ENCODE measurements at places on chromosomes 13 and 19. TPM values are rescaled to one million over a fixed set of nuclear protein-coding genes. Genes with fewer than 3 reads are reported as not detected.

The OR4F17 gene
- total RNA-seq: under 0.01 TPM

The LTBP4 gene
- total RNA-seq: 103 TPM

The FGF21 gene
- not detected for total RNA-seq

The C19orf33 gene
- 1.9 TPM for total RNA-seq

The PTPRS gene
- total RNA-seq: 21.5 TPM

DNA sequence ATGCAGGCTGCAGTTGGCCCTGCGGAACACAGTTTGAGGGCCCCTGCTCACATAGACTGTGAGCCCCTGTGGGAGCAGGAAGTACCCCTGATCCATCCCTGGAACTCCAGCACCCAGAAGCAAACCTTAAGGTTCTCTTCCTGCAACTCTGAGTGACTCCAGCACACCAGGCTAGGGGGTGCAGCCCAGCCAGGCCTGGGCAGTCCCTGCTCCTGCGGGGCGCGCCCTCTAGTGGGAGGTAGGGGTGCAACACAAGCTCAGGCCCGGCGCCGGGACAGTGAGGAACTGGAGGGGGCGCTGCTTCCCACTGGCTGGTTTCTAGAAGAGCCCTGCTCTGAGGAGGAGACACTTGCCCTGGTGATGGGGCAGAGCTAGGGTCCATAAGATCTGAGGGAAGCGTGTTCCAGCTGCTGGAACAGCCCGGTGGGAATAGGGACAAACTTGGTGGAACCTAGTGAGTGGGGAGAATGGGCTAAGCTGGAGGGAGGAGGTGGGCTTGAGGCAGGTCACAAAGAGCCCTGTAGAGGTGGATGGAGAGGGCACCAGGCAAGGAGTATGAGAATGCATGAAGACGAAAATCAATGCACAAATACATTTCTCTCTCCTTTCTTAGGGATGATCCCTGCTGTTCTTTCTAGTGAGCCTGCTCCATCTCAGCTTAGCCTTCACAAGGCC is 5.0 kb downstream of the ZSCAN5A start:
- peak; percentile 13 for DNase-seq

DNA sequence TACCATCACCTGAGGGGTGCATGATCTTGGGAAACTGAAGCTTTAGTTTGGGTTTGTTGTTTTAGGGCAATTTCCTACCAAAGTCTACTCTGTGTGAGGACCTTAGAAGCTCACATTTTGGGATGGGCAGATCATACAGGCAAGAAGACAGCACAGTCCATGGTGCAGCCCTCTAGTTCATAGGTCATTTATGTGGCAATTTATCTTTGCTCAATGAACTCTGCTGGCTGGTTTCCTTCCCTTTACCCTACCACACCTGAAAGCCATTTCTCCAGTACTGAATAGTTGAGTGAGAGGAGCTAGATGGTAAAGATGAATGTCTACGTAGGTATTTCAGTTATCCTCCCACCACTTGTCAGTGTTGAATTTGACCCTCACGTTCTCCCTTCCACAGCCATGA is 87.5 kb upstream of the KLF12 start:
- DNase-seq: no peak

DNA sequence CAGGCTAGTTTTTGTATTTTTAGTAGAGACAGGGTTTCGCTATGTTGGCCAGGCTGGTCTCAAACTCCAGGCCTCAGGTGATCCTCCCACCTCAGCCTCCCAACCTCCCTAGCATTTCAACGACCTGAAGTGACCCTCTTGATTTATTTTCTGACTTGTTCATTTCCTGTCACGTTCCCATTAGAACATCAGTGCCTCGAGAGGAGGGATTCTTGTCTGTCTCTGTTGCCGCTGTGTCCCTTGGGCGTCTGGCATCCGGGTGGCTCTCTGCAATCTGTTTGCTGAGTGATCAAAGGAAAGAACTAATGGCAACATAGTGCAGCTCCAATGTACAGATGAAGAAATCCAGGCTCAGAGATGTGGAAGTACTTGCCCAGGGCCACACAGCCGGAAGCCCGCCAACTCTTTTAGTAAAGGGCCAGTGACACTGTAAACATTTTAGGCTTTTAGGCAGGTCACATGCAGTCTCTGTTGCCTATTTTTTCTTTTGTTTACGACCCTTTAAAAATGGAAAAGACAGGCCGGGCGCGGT is 47.5 kb downstream of the NFIC start:
- DNase-seq: no peak

DNA sequence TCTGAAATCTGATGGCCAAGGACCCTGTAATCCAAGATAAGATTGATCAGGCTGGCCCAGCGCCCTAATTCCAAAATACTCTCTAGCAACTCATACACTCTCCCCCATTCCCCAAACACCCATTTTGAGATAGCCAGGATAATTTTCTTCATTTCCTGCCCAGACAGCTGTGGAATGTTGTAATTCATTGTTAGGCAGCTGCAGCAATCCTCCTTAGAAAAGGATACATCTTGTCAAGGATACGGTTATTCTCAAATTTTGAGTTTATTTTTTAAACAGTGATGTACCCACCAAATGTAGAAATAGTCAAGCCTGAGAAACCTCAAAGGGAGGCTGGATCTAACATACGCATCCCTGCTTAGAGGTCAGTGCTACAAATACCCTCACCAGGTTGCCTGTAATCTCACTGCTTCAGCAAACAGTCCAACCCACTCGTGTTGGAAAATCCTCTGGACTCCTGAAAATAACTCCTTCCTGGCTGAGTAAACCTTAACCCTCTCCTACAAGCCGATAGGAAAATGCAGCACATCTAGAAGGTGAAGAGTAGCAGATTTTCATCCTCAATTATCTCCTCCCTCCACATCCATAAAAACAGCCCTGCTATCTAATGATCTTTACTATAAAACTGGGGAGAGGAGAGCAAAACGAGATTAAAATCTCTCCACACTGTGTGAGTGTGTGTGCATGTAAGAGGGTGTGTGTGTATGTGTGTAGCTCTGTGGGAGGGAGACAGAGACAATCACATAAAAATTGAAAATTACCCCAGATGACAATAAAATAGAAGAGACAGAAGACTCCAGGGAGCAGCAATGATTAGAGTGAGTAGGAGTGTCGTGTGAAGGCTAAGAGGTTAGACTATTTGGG is 683.1 kb downstream of the DIAPH3 start:
- DNase-seq: no peak

GRCh38 chr13:48976576-48977285 is 1.0 kb downstream of the FNDC3A start:
- DNase-seq: no peak

DNA sequence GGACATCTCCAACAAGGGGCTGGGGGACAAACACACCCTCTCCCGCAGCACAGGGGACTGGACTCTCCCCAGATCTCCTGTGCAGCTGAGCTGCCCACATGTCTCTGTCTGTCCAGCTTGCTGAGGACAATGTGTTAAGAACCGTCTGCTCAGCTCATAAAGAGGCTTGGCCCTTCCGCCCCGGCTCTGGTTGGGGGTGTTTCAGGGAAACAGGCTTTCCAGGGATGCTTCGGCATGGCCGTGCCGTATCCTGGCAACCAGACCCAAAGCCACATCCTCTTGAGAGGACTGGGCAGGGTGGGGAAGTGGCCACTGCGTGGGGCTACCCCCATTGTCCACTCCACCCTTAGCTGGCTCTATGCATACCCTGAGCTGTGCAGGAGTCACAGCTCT is 41.1 kb upstream of the CHST8 start:
- DNase-seq: no peak

- peak; percentile 14 for DNase-seq
These were observed 82.0 kb downstream of the PCDH9 start for GRCh38 chr13:67148161-67148571.

DNA sequence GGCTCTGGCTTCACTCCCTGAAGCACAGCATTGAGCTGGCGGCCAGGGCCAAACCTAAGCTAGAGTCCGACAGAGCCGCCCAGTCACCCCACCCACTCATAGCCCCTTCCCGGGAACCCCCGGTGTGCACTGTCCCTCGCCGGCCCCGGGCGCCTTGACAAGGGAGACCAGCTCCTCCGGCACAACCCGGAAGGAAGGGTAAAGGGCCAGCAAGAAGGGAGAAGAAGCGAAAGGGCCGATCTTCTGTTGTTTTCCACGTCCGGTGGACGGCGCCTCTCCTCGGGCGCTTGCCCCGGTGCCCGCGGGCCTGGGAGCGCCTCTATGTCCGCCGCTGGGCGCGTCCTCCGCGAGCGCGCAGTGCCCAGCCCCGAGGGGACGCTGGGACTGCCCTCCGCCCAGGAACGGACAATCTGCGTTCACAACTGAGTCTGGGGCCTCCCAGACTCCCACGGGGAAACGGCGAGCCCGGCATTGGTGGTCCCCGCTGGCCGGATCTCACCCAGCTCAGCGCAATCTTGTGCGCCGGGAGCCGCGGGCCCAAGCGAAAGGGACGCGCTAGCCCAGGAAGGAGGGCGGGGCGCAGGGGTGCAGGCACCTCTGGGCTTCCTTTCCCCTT is 172.5 kb upstream of the MIR17HG start:
- DNase-seq: peak; percentile 30

DNA sequence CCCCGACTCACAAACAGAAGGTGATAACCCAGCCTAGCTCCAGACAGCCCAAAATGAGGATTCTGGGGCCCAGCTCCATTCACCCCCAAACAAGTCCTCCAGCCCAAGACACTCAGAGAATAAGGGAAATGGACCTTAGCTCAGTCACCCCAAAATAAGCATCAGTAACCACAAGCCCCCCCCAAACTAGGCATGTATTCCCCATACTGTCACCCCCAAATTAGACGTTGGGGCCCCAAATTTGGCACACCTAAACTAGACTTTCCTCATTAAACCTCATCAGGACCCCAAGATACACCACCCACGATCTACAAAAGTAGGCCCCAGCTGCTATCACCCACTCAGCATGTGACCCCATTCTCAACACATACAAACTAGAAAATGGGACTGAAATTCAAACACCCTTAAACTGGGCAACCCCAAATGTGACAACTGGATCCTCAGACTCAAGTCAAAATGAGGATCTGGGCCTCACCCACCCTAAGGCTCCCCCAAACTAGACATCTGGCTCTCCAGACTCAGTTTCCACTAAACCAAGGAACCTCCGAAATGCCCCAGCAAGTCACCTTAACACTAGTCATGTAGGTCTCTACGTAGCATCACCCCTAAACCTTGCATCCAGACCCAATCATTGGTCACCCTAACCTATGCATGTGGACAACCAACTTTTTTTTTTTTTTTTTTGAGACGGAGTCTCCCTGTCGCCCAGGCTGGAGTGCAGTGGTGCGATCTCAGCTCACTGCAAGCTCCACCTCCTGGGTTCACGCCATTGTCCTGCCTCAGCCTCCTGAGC is 13.4 kb upstream of the ERFL start:
- DNase-seq: no peak

- no peak for DNase-seq
These were observed 422.3 kb downstream of the SPRY2 start for GRCh38 chr13:79918620-79919019.
